Left lung (tissue), 14 donors: ENCODE measurements at places on chromosomes 5 and 9.

DNA sequence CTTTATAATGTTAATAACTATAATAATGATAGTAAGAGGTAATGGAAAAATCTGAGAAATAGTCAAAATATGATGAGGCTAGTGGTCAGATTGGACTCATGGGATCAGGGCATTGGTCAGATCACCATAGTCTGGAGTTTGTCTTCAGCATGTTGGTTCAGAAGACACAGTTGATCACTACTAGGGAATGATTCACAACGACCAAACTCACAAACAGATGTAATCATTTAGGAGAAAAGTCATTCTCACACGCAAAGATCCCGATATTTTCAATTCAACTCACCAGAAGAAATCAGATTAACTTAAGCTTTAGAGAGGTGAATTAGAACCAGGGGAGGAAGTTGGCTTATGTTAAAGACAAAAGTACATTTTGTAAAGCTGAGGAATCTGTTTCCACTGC is 131.8 kb downstream of the LURAP1L start:
- DNase-seq, result no peak

- peak; percentile 37 for DNase-seq
Measured at GRCh38 chr9:76289042-76289441, 105.2 kb downstream of the RFK start.

DNA sequence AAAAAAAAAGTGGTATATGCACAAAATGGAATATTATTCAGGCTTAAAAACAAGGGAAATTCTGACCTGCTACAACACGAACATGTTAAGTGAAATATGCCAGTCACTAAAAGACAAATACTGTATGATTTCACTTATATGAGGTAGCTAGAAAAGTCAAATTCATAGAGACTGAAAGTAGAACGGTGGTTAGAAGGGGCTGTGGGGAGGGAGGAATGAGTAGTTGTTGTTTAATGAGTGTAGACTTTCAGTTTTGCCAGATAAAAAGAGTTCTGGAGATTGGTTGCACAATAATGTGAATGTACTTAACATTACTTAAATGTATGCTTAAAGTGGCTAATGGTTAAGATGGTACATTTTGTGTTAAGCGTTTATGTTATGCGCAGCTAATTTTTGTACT is 79.5 kb upstream of the IL12B start:
- DNase-seq, result no peak

- no peak for DNase-seq
Measured at GRCh38 chr9:79913867-79914266, 342.1 kb downstream of the TLE4 start.

DNA sequence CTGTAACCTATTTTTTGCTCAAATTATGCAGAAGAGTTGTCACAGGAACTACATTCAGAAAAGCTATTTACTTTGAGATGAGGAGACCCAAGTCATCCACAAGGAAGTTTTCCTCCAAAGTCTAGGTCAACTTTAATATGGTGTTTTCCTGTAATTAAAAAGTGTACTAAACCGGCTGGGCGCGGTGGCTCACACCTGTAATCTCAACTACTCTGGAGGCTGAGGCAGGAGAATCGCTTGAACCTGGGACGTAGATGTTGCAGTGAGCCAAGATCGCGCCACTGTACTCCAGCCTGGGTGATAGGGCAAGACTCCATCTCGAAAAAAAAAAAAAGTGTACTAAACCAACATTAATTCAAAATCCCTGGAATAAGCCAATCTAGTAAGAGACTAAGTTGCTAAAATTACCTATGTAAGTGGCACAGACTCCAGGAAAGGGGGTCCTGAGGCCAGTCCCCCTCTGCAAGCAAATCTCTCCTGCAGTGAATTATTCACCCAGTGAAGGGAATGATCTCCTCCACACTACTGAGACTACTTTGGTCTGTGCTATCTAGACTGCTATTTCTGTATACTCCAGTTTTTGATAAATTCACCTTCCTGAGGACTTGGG is 38.9 kb downstream of the FNBP1 start:
- no peak for DNase-seq

- DNase-seq, result peak; percentile 73
Measured at GRCh38 chr5:415928-416635, 26.9 kb upstream of the EXOC3 start.

DNA sequence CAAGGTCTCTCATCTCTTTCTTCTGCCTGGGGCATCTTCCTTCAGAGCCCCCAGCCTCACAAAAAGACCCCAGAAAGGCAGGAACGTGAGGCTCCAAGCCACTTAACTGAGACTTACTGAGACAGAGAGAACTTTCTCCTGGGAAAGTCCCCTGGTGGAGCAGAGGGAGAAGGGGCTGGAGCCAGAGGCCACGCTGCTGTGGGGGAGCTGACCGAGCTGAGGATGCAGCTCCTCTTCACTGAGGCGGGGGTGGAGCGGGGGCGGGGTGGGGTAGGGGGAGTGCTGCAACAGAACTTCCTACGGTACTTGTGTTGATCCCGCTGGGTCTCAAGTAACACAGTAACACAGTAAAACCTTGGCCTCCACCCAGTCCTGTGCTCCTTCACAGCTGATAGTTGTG is 204.0 kb downstream of the FSTL4 start:
- no peak for DNase-seq

GRCh38 chr5:173313351-173313801 is 14.8 kb downstream of the STC2 start:
- no peak for DNase-seq

- DNase-seq, result no peak
Measured at GRCh38 chr9:111983484-111983908, 86.9 kb downstream of the UGCG start.

DNA sequence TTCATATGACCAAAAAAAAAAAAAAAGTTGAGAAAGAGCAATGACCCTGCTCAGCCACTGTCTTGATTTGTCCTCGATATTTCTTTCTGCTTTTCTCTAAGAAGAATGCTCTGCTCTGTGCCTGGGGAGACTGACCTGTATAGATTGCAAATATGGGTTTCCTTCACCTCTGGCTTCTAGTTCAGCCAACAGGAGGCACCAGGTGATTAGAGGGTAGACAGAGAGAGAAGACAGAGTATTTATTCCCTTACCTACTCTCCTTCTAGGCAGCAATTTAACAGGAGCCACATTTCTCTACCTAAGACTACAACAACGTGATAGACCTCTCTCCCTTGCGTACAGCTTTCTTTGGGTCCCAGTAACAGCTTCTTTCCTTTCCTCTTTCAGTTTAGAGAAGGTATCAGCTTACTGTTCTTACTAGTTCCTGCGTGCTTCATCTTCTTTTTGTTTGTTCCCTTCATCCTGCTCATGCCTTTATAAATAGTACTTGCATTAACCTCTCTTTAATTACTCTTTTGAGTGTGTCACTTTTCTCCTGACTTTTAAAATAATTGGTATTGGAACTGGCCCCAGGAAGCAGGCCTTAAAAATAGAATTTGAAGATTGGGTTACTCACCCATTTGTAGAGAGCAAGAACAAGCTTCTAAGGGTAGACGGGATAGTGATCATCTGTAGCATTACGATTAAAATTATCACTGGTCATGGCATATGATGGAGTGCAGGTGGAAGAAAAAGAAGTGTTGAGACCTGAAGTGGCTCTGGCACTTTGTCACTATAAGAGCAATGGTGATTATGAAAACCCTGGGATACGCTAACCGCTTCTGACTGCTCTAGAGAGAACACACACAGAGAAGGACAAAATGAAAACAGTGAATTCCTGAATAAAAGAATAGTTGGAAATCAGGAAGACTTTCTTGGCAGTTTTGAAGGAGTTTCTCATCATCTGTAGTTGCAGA is 161.2 kb upstream of the FSTL4 start:
- DNase-seq, result no peak
